ENCODE measurements at places on chromosomes 5 and 9.

GRCh38 chr9:130241198-130241535, 24.4 kb upstream of the HMCN2 start:
- no peak for DNase-seq

GRCh38 chr9:132049323-132049882, 30.3 kb downstream of the MED27 start:
- DNase-seq = no peak

DNA sequence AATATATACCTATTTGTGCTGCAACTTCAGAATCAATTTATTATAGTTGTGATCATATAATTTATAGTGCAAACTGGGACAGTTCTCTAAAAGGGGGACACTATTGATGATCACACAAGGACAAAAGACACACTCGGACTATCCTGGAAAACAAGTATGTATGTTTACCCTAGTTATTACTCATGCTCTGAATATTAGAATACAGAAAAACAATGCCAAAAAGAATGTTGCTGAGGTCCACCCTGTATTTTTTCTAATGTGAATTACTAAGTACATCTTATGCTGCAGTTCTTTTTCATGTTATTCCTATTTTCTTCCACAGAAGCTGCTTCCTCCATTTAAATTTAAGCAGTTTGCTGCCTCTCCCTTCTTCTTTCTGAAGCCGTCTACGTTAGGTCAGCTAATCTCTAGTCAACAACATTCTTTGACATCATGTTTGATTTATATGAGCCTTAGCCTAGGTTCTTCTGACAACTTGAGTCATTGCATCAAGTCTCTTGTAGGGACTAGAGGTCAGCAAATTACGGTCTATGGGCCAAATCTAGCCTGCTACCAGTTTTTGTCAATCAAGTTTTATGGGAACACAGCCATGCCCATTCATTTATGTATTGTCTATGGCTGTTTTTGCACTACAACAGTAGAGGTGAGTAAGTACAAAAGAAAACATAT, 40.1 kb upstream of the PPP3R2 start:
- no peak for DNase-seq

GRCh38 chr5:90878549-90879196, 320.1 kb downstream of the ADGRV1 start:
- DNase-seq = no peak

Measured in NCI-H1048 (cell line).